ENCODE measurements at places on chromosomes 5 and 9.

GRCh38 chr9:16619914-16620520 lies 250.5 kb downstream of the BNC2 start:
- DNase-seq = no peak

- DNase-seq = no peak
Measured at GRCh38 chr9:93136011-93136440, 2.0 kb upstream of the NINJ1 start.

GRCh38 chr5:105954341-105954740 lies 1716.4 kb downstream of the EFNA5 start:
- no peak for DNase-seq

- no peak for DNase-seq
Measured at GRCh38 chr5:67066815-67067214, 129.8 kb downstream of the CD180 start.

GRCh38 chr9:103789686-103790085 lies 304.4 kb upstream of the SMC2 start:
- DNase-seq = no peak

DNA sequence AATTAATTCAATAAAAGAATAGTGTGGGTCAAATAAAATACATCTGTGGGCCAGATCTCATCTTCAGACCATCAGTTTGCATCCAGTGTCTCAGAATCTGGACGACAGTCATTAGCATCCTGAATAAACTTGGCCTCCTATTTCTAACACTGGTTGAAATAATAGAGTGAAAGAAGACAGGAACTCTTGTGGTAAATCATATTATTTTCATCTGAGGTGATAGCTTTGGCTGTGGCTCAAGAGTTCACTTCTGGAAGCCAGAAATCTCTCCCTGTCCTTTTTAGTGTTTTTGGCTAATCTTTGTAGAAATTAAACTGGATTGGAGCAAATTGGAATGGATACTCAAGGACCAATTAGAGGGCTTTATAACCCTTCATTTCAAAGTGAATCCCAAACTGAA lies 63.4 kb upstream of the HMHB1 start:
- DNase-seq = no peak

GRCh38 chr9:137313956-137314560 lies 12.0 kb upstream of the NRARP start:
- DNase-seq = no peak

DNA sequence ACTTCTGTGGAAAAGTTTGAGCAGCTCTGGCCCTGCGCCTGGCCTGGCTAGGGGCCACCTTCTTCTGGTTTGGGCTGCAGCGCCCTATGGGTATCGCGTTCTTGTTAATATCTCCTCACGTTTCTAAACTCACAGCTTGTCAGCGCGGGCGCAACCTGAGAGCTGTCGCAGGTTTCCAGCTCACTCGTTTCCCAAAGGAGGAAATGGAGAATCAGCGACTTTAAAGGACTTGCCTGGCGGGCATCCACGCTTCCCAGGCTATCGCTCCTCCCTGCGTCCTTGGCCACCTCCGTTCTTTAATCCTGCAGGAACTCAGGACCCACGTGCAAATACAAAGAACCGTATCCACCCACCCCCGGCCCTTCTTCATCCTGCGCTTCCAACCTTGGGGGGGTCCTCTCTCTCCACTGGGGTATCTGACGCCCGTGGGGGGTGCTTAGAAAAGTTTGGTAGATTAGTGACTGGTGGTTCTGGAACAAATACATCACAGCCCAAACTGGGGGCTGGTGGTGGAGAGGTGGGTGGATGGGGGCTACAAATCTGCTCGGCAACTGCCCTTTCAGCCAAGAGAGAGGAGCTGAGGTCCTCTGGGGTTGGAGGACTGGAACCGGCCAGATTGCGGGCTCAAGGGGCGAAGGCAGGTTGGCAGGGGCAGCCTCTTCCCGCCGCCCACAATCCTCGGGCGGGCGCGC lies 578 bp upstream of the PSAT1 start:
- DNase-seq = peak; percentile 8

DNA sequence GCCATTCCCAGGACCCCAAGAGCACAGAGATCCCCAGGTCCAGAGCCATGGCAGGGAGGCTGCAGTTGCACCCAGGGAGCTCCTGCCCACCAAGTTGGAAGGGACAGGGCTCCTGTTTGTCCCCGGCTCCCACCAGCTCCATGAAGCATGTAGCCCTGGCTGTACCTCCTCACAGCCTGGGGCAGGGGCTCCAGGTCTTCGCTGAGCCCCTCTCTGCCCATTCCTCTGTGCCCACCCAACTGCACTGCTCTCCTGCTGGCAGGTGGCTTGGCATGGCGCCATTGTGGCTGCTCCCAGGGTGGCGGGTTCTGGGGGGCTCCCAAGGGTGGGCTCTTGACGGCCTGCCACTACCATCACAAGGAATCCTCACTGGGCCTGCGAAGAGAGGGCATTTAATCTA lies 197.5 kb upstream of the DAB2 start:
- DNase-seq = no peak

- no peak for DNase-seq
Measured at GRCh38 chr5:112475747-112476365, 56.8 kb upstream of the EPB41L4A start.

DNA sequence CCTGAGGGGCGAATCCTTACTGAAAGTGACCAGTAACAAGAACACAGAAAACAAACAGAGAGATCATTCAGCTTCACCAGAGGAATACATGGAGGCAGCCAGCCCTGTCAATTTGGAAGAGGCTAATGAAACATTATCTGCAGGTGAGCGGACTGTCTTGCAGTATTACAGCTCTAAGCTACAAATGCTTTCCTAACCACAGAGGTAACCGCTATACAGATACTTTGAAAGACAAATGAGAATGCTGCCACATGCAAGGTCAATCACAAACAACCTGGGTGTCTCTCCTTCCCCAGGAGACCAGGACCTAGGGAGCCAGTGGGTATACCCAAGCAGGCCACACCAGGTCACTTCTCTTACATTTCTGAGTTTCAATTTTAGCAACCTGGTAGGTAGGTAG lies 30.2 kb downstream of the EFNA5 start:
- DNase-seq = no peak

DNA sequence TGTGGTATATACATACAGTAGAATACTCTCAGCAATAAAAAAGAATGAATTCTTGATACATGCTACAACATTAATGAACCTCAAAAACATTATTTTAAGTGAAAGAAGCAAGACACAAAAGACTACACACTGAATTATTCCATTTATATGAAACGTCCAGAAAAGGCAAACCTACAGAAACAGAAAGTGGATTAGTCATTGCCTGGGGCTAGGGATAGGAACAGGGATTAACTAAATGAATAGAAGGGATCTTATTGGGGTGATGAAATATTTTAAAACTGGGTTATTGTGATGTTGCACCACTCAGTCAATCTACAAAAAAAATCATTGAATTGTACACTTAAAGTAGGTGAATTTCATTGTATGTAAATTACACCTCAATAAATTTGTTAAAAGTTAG lies 326.7 kb downstream of the PIK3R1 start:
- no peak for DNase-seq

DNA sequence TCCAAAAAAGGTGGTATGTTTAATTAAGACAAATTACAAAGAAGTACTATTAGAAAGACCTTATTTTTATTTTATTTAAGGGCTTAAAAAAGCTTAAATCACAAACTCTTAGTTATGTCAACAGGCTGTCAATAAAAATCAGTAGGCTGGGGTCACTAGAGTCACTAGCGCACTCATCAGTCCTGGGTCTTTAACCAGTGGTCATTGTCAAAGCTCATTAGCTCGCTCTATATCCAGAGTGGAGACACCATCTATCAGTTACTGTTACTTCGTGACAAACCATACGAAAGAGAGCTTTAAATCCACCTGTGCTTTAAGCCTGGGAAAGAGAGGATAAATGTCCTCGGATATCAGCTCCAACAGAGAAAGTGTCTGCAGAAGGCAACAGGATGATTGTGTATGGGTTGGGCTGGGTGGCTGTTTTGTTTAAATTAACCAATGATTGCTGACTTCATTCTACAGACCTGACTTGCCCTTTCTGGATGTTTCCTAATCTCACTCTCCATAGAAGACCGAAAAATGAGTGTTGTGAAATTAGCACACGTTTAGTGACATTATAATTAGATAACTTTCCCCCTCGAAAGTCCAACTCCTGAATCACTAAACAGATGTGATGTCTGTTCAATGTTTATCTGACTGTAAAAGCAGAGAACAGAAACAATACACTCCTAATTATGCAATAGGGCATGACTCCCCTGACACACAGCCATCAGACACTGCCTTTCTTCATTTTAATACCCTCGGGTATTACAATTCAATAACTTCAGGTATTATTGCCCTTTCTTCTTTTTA lies 123.6 kb upstream of the TNPO1 start:
- DNase-seq = no peak

DNA sequence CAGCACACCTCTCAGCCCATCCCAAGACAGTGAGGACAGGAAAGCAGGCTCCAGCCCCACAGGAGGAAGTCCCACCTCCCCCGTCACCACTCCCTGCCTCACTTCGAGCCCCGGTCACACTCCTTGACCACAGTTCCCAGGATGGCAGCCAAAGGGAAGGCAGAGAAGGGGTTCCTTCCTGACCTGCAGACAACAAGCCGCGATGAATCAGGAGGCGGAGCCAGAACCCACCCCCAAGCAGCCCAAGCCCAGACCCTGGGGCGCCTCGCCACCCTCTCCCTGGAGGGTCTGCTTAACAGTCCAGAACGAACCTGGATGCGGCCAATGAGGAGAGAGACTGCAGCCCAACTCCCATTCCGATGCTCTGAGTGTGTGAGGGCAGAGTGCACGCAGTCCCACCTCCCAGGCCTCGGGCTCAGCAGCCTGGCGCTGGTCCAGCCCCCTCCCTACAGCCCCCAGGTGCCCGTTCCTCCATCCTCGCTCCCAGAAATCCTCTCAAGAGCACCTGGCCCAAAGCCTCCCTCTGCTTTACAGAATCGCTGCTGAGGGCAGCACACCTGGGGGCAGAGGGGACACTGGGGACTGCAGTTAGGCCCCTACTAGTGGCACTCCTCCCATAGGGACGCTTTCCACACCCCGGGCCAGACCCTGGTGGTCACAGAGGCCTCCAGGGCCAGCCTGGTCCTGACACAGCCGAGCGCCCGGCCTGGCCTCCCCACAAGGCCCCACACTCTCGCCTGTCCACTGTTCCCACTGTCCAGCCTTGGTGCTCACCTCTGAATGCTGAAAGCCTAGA lies 69.6 kb upstream of the LRRTM2 start:
- no peak for DNase-seq

GRCh38 chr9:93949694-93950449 lies 5.3 kb downstream of the BARX1 start:
- no peak for DNase-seq

DNA sequence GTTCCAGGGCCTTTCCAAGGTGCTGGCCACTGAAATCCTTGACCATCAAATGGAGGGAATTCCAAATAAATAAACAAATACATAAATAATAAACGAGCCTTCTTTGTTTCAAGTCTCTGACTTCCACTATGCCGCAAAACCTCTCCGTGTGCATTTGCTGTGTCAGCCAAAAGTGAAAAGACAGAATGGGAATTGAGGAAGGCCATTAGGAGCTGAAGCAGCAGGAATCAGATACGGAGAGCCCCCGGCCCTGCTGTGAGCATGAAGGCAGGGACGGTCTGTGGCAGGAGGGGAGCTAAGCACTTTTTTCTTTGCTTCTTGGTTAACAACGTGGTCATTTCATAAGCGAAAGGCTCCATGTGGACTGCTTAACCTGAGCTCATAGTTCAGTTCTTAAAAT lies 26.1 kb downstream of the PLPPR1 start:
- DNase-seq = no peak

- no peak for DNase-seq
Measured at GRCh38 chr5:132291026-132291425, 3.2 kb upstream of the SLC22A4 start.

DNA sequence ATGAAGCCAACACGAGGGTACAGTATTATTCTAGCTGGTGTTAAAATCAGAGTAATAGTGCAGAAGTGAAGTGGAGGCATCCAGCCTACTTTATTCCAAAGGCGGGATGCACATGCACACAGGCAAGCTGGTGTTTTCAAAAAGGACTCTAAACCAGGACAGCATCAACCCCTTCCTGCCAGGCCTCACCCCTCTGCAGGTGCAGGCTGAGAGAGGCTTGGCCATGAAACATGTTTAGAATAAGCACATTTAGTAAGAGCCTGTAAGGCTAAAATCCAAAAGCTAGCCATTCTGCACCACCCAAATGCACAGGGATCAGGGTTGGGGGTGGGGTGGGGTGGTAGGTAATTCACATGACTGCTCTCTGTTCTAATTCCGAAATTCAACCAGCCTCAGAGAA lies 71.2 kb downstream of the SHC3 start:
- DNase-seq = no peak

- no peak for DNase-seq
Measured at GRCh38 chr5:54450542-54450941, 5.0 kb upstream of the HSPB3 start.

GRCh38 chr9:98485706-98486105 lies 223.0 kb downstream of the GABBR2 start:
- no peak for DNase-seq
